LHCN-M2 (cell line): ENCODE measurements at places on chromosomes 2 and 18. TPM values are rescaled to one million over a fixed set of nuclear protein-coding genes. Genes with fewer than 3 reads are reported as not detected.

DNA sequence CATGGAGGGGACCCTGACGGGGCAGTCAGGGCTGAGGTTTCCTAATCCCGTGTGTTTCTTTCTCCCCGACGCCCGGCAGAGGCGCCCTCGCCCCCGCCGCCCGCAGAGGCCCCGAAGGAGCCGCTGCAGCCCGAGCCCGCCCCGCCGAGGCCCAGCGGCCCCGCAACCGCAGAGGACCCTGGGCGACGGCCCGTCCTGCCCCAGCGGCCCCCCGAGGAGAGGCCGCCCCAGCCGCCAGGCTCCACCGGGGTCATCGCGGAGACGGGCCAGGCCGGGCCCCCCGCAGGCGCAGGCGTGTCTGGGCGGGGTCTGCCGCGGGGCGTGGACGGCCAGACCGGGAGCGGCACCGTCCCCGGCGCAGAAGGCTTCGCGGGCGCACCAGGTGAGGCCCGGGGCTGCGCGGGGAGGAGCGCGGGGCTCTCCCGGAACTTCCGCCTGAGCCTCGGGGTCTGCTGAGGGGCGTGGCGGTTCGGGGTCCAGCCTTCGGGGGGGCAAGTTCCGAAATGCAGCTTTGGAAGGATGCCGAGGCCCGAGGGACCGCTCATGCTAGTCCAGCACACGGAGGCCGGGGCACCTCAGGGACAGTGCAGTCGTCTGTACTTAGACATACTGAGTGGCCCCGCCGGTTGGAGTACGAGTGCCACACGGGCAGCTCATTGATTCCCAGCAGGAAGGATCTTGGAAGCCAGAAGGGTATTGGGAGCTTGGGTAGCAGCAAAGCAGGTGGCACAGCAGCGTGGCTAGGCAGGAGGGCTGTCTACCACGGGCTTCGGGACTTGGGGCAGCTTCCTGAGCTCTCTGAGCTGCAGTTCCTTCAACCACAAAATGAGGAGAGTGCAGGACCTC lies 60.1 kb downstream of the EMILIN2 start:
- no peak for DNase-seq

- no peak for DNase-seq
Observed at GRCh38 chr18:6399776-6400175, 14.9 kb downstream of the L3MBTL4 start.

The KHK gene
- total RNA-seq, result 0.51 and 0.52 TPM in 2 replicates

- DNase-seq, result no peak
Observed at GRCh38 chr2:176137906-176138305, 8.4 kb downstream of the HOXD8 start.

DNA sequence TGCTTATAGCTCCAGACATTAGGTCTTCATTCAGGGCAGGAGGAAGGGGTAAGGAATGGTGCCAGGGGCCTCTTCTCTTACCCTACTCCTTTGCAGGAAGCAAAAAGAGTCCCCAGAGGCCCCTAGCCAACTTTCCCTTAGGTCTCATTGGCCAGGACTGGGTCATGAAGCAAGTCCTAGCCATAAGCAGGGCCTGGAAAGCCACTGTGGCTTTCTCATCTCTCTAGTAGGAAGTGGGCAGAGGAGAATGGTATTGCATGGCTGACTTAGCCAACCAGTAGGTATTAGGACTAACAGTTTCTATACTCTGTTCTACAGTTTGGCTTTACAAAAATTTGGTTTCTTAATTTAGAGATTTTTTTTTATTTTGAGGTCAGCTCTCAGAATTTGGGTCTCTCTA lies 4.8 kb downstream of the FAM228A start:
- no peak for DNase-seq

DNA sequence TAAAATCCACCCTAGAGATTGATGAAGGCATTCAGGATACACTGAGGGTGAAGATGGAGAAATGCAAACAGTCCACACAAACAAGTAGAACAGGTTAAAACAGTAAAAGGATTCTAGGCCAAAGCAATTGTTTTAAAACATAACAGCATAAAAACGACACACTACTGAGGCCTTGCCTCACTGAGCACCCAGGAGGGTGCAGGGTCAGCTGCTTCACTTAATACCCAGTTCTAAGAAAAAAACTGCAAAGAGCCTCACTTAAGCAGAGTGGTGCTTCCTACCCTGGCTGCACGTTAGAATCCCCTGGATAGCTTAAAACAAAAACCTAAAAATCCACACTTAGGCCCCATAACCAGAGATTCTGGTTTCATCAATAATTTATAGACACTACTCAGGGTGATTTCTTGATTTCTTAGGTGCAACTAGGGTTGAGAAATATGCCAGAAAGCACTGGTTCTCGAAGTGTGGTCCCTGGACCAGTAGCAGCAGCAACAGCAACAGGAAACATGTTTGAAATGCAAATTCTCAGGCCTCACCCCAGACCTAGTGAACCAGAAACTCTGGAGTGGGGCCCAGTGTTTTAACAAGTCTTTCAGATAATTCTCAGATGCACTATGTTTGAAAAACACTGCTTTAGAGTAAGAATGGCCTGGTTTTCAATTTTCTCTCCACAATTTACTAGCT lies 279.1 kb downstream of the ZEB2 start:
- no peak for DNase-seq

- DNase-seq, result no peak
Observed at GRCh38 chr2:192775459-192776262, 580.9 kb upstream of the TMEFF2 start.

GRCh38 chr2:120546048-120546864 lies 189.4 kb upstream of the GLI2 start:
- DNase-seq, result peak; percentile 86

DNA sequence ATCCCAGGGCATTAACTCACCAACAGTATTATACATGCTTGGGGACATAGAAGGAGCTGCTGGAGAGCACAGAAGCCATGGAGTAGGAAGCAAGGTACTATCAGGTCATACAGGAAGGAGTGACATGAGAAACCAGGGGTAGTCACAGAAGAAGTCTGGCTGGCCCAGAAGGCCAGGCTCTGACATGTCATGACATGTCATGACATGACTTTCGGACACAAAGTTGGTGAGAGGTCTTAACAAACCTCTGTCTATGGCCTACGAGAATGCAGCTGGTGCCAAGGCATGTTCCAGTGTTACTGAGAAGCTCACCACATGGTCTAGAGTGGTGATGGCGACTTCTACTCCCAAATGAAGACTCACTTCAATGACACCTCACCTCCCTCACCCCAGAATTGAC lies 3.3 kb upstream of the CERS6 start:
- no peak for DNase-seq

The UGT1A10 gene
- total RNA-seq, result not detected in 2 replicates
